ENCODE measurements at places on chromosomes 13 and 19. TPM values are rescaled to one million over a fixed set of nuclear protein-coding genes. Genes with fewer than 3 reads are reported as not detected.

The PNMA8A gene
- total RNA-seq, result 41.4 TPM

The LILRB3 gene
- total RNA-seq, result 7.5 TPM

The CGB7 gene
- not detected for total RNA-seq

The ZNF260 gene
- total RNA-seq, result 12.4 TPM

The TNFRSF19 gene
- 1.9 TPM for total RNA-seq

The PCDH20 gene
- 0.04 TPM for total RNA-seq

The CBY2 gene
- total RNA-seq, result not detected
